ENCODE measurements at places on chromosomes 4 and X.

DNA sequence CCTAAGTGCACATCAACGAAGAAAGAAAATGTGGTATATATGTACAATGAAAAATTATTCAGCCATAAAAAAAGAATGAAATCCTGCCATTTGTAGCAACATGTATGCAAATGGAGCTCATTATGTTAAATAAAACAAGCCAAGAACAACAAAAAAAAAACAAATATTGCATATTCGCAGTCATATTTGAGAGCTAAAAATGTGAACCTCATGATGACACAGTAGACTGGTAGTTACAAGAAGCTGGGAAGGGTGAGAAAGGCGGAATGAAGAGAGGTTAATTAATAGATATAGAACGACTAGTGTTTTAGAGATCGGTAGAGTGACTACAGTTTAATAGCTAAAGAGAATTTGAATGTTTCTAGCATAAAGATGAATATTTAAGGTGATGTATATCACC lies 89.2 kb downstream of the PDS5A start:
- no peak for DNase-seq

DNA sequence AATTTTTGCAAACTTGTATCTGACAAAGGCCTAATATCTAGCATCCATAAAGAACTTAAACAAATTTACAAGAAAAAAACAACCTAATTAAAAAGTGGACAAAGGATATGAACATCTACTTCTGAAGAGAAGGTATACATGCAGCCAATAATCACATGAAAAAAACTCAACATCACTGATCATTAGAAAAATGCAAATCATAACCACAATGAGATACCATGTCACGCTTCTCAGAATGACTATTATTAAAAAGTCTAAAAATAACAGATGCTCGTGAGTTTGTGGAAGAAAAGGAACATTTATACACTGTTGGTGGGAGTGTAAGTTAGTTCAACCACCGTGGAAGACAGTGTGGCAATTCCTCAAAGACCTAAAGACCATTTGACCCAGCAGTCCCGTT lies 24.0 kb downstream of the CEP44 start:
- DNase-seq: no peak

DNA sequence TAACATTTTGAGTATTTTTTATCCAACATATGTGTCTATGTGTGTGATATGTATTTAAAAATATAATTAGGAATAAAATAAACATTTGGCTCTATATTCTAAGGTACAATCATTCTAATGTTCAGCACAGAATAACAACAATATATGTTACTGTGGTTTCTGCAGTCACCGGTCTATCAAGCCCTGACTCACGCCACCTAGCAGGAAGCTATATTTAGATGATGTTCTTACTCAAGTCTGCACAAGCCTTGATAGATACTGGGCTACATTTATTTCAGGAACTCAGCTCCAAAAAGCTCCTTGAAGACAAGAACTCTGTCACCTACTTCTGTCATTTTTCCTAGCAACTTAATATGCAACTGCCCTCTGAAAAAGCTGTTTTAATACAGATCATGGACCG lies 152.0 kb upstream of the FTHL17 start:
- DNase-seq: no peak

GRCh38 chr4:173821876-173822275 lies 291.8 kb upstream of the HAND2 start:
- no peak for DNase-seq

GRCh38 chrX:37348231-37348970 lies 763 bp upstream of the PRRG1 start:
- DNase-seq: no peak

DNA sequence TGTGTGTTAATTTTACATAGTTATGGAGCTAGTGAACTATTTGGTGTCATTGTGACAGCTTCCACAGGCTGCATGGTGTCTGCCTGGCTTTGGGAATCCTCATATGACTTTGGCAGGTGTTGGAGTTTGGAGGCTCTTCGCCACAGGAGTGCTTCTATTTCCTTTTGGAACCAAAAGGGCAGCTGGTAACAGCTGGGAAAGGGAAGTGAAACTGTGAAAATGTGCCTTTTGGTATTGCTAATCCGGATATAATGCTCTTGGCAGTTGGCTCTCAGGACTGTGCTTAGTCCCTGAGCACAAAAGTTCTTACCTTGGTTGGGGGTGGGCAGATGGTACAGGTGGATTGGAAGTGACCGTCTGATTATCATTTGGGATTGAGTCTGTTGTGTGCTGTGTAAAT lies 18.1 kb downstream of the OFD1 start:
- no peak for DNase-seq

- DNase-seq: no peak
Observed at GRCh38 chr4:47968847-47969246, 47.6 kb downstream of the CNGA1 start.

DNA sequence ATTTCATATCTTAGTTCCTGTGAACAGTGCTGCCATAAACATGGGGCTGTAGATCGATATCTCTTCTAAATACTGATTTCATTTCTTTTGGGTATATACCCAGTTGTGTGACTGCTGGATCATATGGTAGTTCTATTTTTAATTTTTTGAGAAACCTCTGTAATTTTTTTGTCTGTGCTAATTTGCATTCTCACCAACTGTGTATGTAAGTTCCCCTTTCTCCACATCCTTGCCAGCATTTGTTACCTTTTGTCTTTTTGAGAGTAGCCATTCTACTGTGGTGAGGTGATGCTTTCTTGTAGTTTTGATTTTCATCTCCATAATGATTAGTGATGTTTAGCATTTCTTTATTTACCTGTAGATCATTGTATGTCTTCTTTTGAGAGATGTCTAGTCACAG lies 2086.5 kb upstream of the TENM3 start:
- no peak for DNase-seq

GRCh38 chr4:13284932-13285331 lies 199.2 kb downstream of the RAB28 start:
- no peak for DNase-seq

DNA sequence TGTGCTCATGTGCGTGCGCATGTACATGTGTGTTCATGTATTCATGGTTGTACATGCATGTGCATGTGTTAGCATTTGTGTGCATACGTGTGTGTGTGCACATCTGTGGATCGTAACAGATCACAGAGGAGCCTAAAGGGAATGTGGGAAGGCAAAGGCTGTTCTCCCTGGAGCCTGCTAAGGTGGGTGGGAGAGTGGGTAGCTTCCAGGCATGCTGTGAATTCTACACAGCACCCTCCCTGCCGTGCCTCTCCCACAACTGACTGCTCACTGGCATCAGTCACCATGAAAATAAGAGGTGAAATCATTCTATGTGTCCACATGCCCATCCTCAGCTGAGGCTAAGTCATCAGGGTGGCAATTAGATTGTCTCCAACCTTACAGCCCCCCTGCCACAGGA lies 600.9 kb downstream of the MID1IP1 start:
- DNase-seq: no peak

- no peak for DNase-seq
Observed at GRCh38 chrX:123920105-123920785, 41.3 kb upstream of the STAG2 start.

- DNase-seq: no peak
Observed at GRCh38 chr4:24683116-24683515, 98.8 kb upstream of the DHX15 start.

DNA sequence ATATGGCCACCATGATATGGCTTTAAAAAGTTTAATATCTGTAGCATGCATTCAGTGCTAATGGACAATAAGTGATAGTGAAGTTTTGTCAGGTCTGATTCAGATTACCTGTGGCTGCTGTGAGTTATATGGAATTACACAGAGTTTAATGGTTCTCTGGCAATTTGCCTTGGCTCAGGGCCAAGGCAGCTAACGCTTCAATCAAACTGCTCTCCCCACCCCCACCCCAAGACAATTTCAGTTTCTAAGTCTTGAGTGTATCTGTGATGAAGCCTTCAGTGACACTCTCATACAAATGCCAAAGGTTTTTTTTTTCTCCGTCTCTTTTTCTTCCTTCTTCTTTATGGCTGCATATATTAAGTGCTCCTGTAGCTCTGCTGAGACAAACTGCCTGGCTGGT lies 106.6 kb downstream of the SHROOM4 start:
- DNase-seq: no peak

DNA sequence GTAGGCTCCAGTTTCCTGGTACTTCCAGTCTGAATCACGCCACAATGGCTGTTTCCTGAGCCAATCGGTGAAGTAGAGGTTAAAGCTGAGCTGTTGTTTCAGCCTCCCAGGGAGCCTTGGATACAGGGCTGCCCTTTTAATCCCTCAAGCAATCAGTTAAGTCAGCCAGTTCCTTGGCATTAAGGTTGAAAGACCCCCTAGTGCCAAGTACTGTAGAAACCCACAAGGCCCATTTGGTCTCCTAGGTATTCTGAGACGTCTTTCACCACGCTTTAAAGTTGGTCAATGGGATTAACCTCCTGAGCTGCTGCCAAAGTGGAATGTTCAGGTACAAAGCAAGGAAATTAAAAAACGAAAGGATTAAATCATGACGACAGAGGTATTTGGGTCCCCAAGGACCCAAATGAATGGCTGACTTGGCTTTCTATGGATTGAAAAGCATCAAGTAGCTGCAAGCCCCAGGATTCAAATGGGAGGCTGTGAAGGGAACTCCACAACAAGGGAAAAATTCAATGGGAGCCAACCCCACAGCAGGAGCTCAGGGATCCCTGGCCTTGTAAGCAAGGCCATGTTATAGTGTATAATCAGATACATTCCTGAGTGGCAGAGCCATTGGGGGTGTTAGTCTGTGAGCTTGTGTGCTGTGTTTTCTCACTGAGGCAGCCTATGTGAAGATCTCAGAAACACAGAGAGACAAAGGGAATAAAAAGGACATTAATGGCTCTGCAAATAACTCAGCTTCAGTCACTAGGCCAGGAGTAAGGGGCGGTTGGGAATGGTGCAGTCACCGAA lies 86.0 kb downstream of the ATG4A start:
- no peak for DNase-seq

DNA sequence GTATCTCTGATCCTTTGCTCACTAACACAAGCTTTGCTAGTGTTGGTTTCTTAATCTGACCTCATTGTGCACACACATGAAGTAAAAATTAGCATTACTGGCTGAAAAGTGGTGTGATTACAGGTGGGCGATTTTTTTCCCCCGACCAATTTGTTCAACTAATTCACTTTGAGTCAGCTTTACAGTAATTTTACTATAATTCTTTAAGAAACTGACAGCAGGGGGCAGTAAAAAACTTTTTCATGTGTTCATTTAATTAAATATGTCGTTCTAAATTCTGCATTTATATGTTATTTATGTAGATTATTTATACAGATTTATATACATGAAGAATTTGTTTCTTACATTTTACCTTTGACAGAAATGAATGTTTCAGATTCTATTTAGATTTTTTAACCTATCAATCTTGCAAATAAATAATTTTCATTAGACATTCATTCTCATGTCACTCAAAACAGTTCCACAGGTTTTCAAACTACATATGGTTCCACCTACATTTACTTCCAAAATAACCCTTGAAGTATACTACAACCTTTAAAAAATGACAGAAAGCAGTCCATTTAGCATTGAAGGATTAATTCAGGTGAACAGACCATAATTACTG lies 17.5 kb downstream of the PALLD start:
- DNase-seq: no peak
